ENCODE measurements at places on chromosomes 13 and 19.

DNA sequence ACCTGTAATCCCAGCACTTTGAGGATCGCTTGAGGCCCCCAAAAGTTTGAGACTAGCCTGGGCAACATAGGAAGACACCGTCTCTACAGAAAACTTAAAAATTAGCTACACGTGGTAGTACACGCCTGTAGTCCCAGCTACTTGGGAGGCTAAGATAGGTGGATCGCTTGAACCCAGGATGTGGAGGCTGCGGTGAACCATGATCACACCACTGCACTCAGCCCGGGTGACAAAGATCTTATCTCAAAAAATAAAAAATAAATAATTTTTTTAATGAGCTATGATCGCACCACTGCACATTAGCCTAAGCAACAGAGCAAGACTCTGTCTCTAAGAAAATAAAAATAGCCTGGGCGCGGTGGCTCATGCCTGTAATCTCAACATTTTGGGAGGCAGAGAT is 6.6 kb downstream of the RCBTB2 start:
- no peak for DNase-seq

DNA sequence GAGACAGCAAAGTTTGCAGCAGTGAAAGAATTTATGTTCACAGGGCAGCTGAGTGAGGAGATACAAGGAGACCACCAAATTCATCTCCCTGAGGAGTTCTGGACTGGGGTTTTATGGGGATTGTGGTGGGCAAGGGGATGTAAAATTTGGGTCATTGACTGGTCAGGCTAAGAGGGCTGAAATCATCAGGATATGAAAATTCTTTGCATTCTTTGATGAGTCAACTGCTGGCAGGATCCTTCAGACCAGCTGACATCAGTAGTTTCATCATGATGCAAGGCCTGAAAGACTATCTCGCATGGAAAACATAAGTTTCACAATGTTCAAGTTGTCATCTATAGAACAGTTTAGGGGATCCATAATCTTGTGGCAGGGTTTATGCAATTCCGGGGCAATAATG is 869.5 kb upstream of the PCDH9 start:
- no peak for DNase-seq

GRCh38 chr13:25836574-25837336 is 215.1 kb downstream of the SHISA2 start:
- DNase-seq = no peak

- no peak for DNase-seq
Observed at GRCh38 chr13:42396901-42397655, 125.1 kb downstream of the AKAP11 start.

GRCh38 chr13:29281932-29282495 is 313.5 kb downstream of the SLC7A1 start:
- no peak for DNase-seq

DNA sequence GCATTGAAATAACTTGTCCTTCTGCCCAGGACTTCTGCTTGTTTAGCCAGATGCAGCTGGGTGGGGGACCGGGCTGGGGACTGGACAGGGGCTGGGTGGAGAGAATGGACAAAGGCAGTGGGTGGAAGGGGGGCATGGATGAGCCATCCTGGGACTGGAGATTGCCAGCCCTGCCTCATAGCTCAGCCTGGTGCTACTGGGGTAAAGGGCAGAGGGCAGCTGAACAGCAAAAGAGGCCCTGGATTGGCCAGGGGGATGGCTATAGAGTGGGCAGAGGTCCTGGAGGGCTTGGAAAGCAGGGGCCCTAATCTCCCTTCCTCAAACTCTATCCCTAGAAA is 17.7 kb upstream of the PLAUR start:
- peak; percentile 18 for DNase-seq

GRCh38 chr13:43316946-43317353 is 293.6 kb downstream of the DNAJC15 start:
- DNase-seq = peak; percentile 34

- no peak for DNase-seq
Observed at GRCh38 chr13:45700971-45701900, 884 bp upstream of the CBY2 start.

- DNase-seq = no peak
Observed at GRCh38 chr13:43686557-43686956, 100.2 kb downstream of the ENOX1 start.

DNA sequence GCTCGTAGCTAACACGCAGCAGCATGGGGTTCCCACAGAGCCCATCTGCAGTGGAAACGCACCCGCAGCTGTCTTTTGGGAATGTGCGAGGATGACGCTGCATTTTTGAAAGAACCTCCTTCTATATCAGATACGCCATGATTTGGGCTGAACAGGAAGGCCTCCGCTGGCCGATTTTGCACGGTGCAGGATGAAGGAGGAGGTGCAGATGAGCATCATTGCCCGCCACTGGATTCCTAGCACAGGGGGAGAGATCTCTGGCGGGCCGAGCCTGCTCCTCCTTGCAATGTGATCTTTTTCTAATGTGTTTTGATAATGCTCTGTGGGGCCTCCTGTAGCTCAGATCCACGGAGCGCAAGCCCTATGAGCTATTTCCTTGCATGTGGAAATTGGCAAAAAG is 55.5 kb downstream of the EFNB2 start:
- no peak for DNase-seq

GRCh38 chr19:15452111-15453047 is 2.6 kb upstream of the WIZ start:
- peak; percentile 22 for DNase-seq
